ENCODE measurements at places on chromosomes 5 and 9.

DNA sequence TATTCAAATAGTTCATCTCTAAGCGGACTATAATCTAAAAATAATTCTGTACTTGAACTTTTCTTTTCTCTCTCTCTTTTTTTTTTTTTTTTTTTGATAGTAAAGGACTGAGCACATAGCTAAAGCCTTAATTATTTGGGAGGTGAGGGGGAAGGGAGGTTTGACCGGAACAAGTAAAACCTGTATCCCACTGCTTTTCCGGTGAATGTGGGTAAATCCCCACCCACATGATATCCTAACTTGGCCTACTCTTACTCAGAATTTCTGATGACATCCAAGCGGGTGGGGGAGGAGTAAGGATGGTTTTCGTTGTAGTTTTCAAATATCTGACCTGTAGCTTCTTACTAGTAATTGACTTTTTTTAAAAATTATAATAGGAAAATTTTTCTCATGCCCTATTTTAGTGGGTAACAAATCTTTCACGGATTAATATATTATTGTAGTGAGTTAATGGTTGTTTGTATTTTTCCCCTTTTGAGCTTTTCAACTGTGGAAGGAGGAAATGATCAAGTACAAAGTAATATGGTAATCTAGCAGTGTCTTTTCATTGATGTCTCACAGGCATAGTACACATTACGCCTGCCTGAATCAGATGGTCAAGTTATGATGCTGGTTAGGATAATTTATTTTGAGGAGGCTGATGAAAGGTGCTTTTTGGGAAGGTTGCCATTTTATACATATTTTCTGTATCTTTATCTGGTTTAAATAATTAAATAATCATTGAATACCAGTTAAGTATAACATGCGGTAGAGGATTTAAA, 2.2 kb upstream of the ELL2 start:
- peak; percentile 48 for DNase-seq

DNA sequence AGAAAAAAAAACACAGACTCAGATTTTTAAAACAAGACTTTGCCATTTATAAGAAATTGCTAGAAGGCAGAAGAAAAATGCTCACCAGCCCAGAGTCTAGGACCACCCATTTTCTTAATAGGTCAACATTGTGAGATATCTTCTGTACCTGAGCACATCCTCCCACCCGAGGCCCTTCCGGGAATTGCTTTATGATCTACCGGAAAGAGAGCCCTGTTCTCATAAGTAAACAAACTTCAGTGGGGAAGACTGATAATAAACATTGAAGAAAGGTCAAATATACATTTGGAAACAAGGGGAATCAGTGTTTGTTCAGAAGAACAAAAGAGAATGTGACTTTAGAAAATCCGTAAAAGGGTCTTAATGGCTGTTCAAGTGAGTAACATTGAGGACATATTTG, 44.4 kb downstream of the PRKACG start:
- DNase-seq: no peak

- DNase-seq: no peak
Measured at GRCh38 chr9:127762111-127762676, 16.3 kb downstream of the SH2D3C start.

- DNase-seq: no peak
Measured at GRCh38 chr5:141963701-141964100, 5.2 kb upstream of the RNF14 start.

DNA sequence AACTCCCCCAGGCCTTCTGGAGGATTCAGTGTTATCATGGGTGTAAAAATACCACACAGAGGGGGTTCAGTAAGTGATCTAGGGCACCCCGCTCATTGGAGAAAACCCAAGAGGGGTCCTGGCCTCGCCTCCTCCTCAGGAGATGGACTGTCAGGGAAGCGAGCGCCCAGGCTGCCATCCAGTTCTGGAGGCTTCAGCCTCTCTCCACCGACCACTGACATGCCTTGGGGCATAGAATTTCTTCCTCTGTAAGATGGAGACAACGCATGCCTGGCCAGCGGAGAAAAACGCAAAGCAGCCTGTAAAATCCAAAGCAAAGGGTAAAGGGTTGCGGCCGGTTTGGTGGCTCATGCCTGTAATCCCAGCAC, 165.4 kb downstream of the COL23A1 start:
- DNase-seq: no peak

DNA sequence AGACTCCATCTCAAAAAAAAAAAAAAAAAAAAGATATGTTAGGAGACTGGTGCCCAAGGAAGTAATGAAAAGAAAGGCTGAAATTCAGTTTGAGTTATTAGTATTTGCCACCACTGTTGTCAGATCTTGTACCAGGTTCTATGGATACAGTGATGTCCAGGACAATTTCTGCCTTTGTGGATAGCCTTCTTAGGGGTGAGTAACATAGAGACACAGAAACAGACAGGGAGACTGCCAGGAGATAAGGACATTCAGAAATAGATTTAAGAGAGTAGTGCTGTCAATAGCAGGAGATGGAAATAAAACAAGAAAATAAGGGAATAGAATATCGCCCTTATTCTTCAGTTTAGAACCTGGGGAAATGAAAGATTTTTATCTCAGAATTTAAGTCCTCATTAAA, 6.3 kb upstream of the SPINK14 start:
- DNase-seq: no peak

DNA sequence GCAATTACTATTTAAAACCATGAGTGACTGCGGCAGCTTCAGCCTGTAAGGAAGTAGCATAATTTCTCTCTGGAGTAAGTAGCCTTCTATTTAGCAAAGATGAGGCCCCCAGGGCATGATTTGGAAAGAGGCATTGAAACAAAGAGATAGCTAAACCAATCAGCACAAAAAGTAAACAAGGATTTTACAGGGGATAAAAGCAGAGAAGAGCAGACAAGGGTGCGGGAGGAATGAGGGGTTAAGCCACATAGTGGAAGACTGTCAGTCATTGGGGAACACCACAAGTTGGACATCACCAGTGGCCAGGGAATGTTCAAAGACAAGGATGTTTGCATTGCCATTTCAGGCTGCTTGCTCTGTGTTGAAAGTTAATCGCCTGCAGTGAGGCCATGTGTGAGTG, 24.0 kb upstream of the C5orf63 start:
- DNase-seq: no peak

DNA sequence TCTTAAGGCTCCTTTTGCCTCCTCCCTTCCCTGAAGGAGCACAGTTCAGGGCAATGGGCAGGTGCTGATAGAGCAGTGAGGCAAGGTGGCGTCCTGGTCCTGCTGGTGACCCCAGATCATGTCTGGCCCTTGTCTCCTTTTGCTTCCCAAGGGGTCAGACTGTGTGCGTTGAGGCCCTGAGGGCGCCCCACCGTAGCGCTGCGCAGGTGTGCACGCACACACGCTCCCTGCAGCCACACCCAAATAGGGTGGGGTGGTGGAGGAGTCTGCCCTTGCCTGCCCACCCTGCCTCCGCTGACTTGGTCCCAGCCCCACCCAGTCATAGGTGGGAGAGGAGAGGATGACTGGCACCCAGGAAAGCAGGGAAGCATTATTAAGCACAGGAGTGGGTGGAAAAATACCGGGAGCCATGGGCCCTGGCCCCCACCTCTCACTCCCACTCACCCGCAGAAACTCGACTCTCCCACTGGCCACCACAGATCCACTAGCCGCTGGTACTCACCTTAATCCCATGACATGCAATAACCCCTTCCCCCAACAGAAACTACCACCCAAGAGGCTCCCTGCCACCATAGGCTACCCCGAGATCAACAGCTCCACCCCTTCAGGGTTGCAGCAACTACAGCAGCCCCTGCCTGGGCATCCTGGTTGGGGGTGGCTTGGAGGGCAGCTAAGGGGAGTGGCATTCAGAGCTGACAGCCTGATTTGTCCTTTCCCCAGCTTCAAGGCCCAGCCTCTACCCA, 16.7 kb downstream of the PDLIM4 start:
- DNase-seq: no peak
